CD4-positive, alpha-beta T cell treated with Interferon alpha-2 for 1 hour (primary cell): ENCODE measurements at places on chromosomes 13 and 19.

GRCh38 chr13:25286969-25287961 is at the start of gene MTMR6:
MTMR6 (minus strand) TSS chr13:25287488; CDS start chr13:25287247, 241 bp downstream.
- DNase-seq = peak; percentile 93

GRCh38 chr13:80574113-80574850 is 233.4 kb upstream of the SPRY2 start:
- no peak for DNase-seq

DNA sequence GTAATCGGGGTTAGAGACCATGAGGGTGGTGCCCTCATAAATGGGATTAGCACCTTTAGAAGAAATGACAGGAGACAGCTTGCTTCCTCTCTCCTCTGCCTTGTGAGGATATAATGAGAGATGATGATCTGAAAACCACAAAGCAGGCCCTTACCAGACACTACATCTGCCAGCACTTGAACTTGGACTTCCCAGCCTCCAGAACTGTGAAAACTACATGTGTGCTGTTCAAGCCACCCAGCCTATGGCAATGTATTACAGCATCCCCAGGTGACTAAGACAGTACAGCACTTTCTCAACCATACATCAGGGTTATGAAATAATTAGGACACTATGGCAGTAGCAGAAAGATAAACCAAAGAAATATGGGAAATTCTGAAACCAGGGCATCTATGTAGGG is 7.4 kb downstream of the ZNF564 start:
- no peak for DNase-seq

- DNase-seq = peak; percentile 94
These were observed at the start of gene CCDC124 for GRCh38 chr19:17932485-17933338. CCDC124 (plus strand) TSS chr19:17933015; CDS start chr19:17936421, 3,406 bp downstream.

DNA sequence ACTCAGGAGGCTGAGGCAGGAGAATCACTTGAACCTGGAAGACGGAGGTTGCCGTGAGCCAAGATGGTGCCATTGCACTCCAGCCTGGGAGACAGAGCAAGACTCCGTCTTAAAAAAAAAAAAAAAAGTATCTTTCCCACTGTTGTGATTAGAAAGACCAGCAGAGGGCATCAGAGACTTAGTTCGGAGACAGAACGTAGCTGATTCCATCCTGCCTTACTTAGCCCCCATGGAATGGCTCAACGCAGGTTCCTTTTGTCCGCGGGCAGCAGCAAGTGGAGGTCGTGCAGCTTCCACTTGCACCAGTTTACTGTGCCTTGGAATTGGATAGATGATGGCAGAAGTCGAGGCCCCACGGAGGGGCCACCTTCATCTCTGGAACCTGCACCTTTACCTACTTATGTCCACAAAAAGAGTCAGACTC is 8.1 kb downstream of the TIMM29 start:
- DNase-seq = peak; percentile 18

DNA sequence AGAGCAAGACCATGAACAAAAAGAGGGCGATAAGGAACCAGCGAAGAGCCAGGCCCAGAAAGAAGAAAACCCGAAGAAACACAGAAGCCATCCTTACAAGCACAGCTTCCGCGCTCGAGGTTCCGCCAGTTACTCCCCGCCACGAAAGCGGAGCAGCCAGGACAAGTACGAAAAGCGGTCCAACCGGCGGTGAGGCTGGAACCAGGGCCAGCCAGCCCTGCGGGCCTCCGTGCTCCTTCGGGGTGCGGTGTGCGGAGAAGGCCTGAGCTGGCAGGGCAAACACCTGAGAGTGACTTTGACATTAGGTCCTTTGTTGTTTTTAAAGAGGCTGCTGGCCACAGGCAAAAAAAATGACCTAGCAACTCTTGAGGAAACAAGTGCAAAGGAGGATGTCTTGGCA is 44.1 kb downstream of the POLR1D start:
- DNase-seq = no peak

GRCh38 chr13:99962242-99962641 is 9.3 kb downstream of the ZIC5 start:
- DNase-seq = no peak

GRCh38 chr13:42354241-42355091 is 82.5 kb downstream of the AKAP11 start:
- peak; percentile 36 for DNase-seq
